ENCODE measurements at places on chromosomes 6 and 20.
A peak's percentile ranks its signal among the peaks of the same experiment; 100 is the strongest.

- peak; percentile 53 for DNase-seq
These were observed 271.2 kb downstream of the PRL start for GRCh38 chr6:22025468-22026163.

- no peak for DNase-seq
These were observed 251.6 kb upstream of the TAB2 start for GRCh38 chr6:149065658-149066556.

DNA sequence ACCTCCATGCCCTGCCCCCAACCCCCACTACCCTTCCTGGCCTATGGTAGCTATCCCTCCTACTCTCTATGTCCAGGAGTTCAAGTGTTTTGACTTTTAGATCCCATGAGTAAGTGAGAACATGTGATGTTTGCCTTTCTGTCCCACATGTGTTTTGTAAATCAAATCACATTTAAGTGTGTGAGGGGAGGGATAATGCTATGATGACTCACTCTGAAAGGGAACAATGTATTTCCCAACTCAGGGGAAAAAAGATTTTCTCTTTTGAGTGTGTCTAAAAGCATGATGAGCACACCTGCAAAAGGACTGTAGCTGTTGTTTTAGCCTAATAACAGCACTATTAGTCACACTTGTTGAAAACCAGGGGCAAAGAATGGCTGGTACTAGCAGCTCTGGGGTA lies 193.7 kb downstream of the GJA10 start:
- DNase-seq = no peak

DNA sequence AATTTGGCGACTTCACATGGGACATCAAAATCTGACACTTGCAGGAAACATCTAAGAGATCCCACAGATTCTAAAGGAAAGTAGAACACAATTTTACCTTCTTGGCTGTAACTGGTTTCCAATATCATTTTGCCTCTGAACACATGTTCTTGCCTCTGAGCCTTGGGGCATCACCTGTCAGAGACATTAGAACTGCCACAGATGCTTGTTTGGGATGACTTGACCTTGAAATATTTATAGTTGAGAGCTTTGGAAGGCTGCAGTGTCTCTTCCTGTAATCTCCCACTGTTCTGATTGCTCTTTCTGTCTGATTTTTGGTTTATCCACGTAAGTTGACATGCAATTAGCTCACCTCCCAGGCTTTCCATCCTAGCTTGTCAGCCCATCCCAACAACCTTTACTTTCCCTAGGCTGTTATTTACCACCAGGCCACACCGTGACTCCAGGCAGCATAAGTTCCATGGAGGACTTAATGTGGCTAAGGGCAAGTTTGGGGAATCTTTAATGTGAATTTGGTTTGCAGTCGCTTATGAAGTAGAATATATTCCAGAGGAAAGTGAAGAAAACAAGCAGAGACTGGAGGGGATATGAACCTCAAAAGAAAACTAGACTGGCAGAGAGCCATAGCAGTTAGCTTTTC lies 256.5 kb upstream of the RIN2 start:
- no peak for DNase-seq

GRCh38 chr20:47453167-47453782 lies 48.4 kb upstream of the NCOA3 start:
- no peak for DNase-seq

DNA sequence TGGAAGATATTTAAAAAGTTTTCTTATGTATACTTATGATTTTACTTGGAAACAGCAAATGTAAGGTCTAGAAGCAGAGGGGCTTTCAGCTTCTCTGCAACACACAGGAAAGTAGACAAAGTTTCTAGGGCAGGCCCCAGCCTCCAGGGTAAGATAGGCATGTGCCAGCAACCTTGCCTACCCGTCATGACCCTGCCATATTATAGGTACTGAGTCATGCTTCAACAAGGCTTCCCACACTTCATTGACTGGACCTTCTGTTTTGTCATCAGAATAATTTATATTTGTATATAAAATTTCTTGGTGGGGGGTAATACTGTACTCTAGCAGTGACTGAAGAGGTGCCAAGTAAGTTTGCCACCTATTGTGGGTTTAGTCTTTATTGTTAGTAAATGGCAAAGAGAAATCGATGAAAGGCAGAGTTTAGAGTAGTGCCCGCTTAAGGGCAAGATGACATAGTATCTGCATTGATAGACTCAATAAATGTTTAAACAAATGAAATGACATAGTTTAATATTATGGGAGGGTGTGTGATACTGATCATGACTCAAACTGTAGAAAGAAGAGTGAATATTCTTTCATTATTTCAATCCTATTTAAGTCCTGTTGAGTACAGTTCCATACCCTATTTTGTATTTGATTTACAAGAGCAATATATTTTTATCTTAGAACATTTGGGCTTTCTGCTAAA lies 95.6 kb downstream of the JARID2 start:
- DNase-seq = no peak

- no peak for DNase-seq
These were observed 204.7 kb upstream of the RNF217 start for GRCh38 chr6:124757560-124757959.

GRCh38 chr20:36975099-36975818 lies 23.8 kb upstream of the SAMHD1 start:
- no peak for DNase-seq

Data from femur (tissue), 1 donor.